ENCODE measurements at places on chromosomes 1 and 21. TPM values are rescaled to one million over a fixed set of nuclear protein-coding genes. Genes with fewer than 3 reads are reported as not detected.
A peak's percentile ranks its signal among the peaks of the same experiment; 100 is the strongest.

GRCh38 chr1:67723126-67723525, 38.1 kb downstream of the GADD45A start:
- DNase-seq = no peak

GRCh38 chr1:36872126-36872754, 162.1 kb downstream of the GRIK3 start:
- DNase-seq = no peak

DNA sequence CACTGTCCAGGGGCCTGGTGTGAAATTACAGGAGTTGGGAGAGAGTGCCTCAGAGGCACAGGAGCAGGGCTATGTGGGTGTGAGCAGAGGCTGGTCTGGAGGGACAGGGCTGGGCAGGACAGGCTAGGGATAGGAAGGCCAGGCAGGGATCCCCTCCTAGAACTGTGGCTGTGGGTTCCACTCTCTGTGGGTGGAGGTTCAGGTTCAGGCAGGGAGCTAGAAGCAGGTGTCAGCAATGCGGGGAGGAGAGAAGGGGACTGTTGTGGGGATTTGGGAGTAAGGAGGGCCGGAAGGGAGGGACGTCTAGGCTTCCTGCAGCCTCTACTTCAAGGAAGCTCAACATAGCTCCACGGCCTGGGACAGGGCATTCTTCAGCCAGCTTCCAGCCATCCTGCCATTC, 8.3 kb upstream of the GPR61 start:
- DNase-seq = no peak

GRCh38 chr1:47578026-47578720, 140.3 kb downstream of the FOXD2 start:
- DNase-seq = peak; percentile 49

GRCh38 chr1:197526736-197527371, 248.4 kb downstream of the DENND1B start:
- no peak for DNase-seq

- DNase-seq = no peak
These were observed 353.0 kb downstream of the NPHP4 start for GRCh38 chr1:5639106-5639722.

- DNase-seq = peak; percentile 38
These were observed 28.9 kb downstream of the FAF1 start for GRCh38 chr1:50930965-50931737.

DNA sequence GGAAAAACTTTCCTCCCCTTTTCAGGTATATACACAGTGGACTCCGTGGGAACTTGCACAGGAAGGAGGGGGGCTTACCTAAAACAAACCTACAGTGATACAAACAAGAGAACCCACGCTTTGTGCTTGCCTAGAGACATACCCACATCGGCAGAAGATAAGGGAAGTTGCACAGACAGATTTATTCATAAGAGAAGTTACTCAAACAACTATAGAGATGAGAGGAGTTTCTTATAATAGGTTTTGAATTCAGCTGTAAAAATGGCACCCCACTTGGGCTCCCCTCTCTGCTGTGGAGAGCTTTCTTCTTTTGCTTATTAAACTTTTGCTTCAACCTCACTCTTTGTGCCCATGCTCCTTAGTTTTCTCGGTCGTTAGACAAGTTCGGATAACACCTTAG, 1.8 kb upstream of the DUSP12 start:
- DNase-seq = no peak

DNA sequence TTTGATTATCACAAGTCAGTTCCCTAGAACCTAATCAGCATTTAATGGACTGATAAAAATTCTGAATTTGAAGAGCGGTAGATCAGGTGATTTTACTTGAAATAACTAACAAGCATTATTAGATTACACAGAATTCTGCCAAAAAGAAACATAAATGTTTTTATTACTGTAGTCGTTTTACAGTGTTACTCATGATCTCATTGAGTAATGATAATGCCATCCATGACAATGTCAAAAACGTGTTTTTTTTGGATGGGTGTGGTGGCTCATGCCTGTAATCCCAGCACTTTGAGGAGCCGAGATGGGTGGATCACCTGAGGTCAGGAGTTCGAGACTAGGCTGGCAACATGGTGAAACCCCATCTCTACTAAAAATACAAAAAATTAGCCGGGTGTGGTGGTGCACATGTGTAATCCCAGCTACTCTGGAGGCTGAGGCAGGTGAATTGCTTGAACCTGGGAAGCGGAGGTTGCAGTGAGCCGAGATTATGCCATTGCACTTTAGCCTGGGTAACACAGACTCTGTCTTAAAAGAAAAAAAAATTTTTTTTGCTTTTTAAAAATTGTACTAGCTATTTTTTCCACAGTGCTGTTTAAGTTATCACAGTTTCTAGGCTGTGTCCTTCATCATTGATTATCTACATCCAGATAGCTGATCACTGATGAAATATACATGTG, 56.6 kb downstream of the LAMC1 start:
- DNase-seq = no peak

- no peak for DNase-seq
These were observed 3.5 kb downstream of the STK40 start for GRCh38 chr1:36382231-36382630.

DNA sequence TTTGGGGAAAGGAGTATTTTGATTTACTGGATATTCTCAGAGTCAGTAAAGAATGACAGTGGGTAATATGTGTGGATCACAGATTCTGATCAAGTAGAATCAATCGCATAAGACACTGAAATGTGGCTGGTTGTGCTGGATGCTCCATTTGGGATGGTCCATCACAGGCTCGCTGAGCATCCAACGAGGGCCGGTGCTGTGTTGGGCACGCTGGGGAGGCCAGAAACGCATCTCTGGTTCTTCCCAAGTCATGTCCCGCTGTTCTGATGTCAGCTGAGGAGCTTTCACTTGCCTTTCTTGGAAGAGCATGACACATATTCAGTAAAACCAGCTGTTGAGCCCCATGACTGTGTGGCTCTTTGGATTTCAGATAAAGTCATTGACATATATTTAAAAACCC, 72.0 kb downstream of the UMODL1 start:
- no peak for DNase-seq

SRSF11 gene
- total RNA-seq = 162 TPM

- DNase-seq = peak; percentile 98
These were observed 44.9 kb upstream of the CYP2J2 start for GRCh38 chr1:59971464-59971911.

DNA sequence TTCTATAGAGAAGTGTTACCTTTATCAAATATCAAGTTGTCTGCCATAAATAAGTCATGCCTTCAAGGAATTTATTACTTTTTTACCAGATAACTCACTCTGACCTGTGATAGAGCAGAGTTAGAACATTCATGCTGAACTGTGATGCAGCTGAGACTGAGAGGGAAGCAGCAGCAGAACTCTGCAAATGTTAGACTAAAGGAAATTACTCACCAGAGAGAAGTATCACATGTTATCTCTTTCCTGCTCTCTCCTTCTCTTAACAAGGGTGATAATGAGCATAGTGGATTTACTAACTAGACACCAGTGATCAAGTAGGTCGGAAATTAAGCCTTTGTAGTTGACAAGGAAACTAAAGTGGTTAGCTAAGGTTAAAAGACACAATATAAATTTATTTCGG, 181.6 kb downstream of the RASAL2 start:
- no peak for DNase-seq

- no peak for DNase-seq
These were observed 64.5 kb downstream of the BRINP3 start for GRCh38 chr1:190413142-190413541.

All from osteoblast (primary cell).